Stromal cell of bone marrow (primary cell): ENCODE measurements at places on chromosomes 3 and 15.

DNA sequence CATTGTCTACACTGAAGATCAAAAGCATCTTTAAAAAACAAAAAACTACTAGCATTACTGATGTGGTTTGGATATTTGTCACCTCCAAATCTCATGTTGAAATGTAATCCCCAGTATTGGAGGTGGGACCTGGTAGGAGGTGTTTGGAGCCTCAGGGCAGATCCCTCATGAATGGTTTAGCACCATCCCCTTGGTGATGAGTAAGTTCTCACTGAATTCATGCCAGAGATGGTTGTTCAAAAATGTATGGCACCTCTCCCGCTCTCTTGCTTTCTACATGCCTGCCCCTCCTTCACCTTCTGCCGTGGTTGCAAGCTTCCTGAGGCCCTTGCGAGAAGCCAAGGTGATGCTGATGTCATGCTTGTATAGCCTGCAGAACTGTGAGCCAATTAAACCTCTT lies 136.6 kb upstream of the FHIT start:
- no peak for DNase-seq

DNA sequence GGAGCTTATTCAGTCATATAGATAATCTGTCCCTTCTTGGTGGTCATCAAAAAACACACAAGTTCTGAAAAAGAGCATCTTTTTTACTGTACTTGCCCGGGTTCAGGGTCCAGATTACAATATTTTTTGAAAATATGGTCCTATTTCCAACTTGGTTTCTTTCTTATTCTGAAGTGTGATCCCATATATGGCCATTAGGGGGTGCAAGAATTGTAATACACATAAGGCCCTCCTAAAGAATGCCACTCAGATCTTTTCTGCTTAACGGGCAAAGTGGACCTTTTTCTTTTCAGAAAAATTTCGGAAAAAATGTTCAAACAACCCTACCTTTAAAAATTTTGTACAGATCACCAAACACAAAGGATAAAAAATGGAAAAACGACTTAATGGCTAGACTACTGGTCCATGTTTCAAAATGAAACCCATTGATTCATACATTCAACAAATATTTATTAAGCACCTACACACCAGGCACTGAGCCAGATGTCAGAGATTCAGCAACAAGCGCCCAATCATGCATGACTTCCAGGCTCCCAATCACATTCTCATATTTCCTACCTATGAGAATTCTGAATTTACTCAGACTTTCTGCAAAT lies 102.0 kb upstream of the MYRIP start:
- peak; percentile 34 for DNase-seq

- no peak for DNase-seq
Measured at GRCh38 chr15:68369931-68370767, 61.8 kb downstream of the ITGA11 start.

DNA sequence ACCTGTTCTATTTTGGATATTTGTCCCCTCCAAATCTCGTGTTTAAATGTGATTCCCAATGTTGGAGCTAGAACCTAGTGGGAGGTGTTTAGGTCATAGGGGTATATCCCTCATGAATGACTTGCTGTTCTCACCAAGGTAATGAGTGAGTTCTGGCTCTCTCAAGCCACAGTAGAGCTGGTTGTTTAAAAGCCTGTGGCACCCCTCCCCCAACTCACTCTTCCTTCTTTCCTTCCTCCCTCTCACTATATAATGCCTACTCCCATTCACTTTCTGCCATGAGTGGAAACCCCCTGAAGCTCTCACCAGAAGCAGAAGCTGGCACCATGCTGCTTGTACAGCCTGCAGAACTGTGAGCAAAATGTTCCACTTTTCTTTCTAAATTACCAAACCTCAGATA lies 341.1 kb downstream of the SI start:
- DNase-seq, result no peak

DNA sequence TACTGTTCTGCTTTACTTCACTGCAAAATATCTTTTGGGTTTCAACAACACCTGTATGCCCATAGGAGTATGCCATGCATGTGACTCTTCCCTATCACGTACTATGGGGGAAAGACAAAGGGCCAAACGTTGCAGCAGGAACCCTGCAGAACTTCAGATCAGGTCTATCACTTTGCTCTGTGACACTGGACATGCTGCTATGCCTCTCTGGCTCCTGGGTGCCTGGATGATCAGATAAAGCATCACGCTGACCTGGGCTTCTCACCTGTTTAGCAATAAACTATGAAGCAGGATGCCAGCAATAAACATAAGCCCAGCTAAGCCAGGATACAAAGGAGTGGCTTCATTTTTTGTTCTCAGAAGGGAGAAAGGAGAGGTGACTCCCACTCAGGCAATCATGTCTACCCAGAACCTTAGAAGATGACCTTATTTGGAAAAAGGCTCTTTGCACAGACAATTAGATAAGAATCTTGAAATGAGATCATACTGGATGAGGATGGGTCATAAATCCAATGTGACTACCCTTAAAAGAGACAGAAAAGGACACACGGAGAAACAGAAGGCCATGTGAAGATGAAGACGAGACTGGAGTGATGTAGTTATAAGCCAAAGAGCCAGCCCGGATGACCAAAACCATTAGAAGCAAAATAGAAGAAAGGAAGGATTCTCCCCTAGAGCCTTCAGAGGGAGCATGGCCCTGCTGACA lies 19.3 kb downstream of the POMGNT2 start:
- no peak for DNase-seq

DNA sequence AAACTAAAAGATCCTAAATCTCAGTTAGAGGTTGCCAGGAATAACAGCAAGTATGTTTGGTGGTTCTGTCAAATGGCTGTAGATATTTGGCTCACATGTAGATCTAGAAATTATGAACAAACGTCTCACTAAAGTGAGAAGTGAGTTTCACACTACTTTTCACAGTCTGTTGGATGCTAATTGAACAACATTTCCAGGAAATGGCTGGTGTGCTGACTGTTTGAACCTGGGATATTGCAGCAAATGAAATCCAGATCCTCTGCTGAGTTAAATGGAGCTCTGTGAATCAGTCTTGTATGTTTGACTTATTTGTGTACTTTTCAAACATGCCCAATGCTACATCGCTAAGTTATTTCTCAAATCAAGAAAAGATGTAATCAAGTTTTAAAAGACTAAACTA lies 21.3 kb upstream of the RSL24D1 start:
- DNase-seq, result no peak

DNA sequence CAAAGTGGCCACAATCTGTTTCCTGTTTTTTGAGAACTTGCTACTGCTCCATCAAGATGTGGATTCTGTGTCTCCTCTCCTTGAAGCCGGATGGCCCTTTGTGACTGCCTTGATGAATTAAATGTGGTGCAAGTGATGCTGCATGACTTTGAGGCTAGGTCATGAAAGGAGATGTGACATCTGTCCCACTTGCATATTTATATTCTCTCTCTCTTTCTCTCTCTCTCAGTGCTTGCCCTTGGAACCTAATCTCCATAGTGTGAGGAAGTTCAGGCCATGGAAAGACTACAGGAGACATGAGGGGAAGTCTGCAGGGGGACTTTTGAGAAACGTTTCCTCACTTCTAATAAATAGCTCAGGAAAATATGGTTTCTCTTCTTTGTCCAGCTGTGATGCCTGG lies 50.0 kb upstream of the ADPGK start:
- DNase-seq, result no peak

DNA sequence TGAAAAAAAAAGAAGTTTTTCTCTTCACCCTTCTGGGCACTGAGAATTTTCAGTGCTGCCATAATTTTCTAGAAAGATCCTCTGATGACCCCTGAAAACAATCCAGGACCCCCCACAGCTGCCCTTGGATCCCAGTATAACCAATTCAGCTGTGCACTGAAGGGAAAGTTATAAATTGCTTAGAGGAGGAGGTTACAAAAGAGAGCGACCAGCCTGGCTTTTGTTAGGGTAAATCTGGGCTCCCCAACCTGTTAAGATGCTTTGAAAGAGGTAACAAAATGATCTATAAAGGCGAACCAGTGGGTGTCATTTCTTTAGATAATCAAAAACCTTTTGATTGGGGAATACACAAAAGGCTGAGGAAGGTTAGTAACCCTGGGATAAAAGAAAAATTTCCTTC lies 407.9 kb upstream of the ATP11B start:
- DNase-seq, result no peak
